ENCODE measurements at places on chromosomes 2 and 18. TPM values are rescaled to one million over a fixed set of nuclear protein-coding genes. Genes with fewer than 3 reads are reported as not detected.
A peak's percentile ranks its signal among the peaks of the same experiment; 100 is the strongest.

Gene RGPD4
- 0.40 TPM for total RNA-seq

GRCh38 chr2:69837533-69837932, 8.1 kb downstream of the GMCL1 start:
- no peak for DNase-seq

Gene RESP18
- not detected for total RNA-seq

- DNase-seq = no peak
Observed at GRCh38 chr2:204901591-204901990, 356.3 kb downstream of the PARD3B start.

DNA sequence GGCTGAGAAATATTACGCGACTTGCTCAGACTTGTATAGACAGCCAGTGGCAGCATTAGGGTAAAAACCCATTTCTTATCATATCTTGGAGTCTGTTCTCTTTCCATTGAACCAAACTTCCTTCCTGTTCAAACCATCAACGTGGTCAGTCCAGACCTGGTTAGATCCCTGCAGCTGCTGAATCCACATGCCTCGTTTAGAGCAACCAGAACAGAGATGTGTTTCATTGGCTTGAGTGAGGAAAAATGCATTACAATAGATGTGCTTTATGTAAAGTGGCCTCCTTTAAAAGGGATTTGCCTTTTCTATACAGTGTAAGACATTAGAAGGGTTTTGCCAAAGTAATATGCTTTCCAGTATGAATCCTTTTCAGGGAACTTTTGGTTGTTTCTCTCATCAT, 232.4 kb downstream of the MEIS1 start:
- DNase-seq = no peak

Gene TPO
- total RNA-seq = 4.5 TPM

- no peak for DNase-seq
Observed at GRCh38 chr2:23762141-23762540, 164.8 kb downstream of the ATAD2B start.

GRCh38 chr2:30316408-30316807, 85.1 kb downstream of the LBH start:
- DNase-seq = no peak

DNA sequence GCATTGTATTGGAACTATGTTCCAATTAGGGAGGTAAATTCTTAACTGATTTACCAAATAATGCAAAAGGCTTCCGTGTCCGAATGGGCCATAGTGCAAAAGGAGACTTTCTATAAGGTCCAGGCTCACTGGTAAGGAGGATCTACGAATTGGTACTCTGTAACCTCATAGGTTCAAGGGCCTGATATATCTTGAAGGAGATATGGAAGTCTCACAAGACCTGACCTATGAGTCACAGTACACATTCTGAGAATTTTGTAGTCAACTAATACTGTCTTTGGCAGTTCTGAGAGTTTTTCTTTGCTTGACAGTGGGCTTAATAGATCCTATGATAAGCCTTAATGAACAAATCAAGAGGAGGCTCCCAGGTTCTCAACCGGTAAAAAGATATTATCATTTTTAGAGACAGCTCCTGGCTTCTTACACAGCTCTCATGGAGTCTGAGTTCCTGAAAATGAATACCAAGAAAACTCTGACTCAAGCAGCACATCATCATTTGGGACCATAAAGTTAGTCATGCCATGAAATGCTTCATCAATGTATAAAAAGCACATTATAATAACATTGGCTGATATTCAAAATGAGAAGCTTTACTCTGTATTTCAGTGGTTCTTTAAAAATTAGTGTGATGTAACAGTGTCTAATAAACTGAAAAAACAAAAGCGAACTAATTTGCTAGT, 1275.2 kb upstream of the CRIM1 start:
- no peak for DNase-seq

- DNase-seq = no peak
Observed at GRCh38 chr2:236661061-236661761, 91.6 kb downstream of the ACKR3 start.

GRCh38 chr2:2765839-2766495, 434.9 kb upstream of the MYT1L start:
- DNase-seq = no peak

Gene ACMSD
- not detected for total RNA-seq

DNA sequence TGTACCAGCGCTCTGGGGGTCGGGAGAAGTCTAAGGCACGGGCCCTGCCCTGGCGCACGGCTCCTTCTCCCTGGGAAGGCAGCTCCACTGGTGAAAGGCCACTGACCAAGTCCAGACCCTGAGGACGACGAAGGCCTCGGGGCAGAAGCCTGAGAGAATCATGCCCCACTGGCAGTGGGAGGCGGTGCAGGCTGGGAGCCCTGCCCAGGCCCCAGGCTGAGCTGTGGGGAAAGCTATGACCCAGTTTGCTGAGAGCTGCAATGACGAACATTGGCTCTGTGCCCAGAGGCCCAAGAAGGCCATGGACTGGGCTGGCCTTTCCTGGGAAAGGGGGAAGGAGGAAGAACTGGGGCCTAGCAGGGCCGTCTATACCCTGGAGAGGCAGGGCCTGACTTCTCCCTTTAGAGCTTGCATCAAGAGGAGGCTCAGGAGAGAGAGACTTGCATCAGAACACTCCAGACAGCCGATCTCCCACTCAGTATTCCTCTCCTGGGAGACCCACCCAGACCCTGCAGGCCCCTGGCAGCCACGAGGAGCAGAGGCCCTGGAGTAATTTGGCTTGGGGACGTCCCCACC, 32.9 kb downstream of the HS1BP3 start:
- DNase-seq = peak; percentile 99

DNA sequence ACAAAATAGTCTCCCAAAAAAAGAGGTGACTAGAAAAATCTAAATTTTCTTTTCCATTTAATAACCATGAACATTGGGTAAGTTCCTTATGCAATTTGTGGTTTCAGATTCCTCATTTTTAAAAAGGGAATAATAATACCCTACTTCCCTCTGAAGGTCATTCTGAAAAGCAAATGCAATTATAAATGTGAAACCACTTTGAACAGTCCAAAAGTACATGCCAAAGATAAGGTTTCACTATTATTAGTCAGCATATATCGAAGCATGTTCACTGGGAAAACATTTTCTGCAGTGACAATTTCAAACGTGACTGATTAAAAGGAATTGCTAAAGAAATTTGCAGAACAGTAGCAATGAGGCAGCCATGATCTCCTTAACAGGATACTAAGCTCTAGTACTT, 100.1 kb upstream of the RNF152 start:
- no peak for DNase-seq

All from sciatic nerve (tissue), 2 donors.